NCI-H1694 (cell line): ENCODE measurements at places on chromosomes 12 and 14.

DNA sequence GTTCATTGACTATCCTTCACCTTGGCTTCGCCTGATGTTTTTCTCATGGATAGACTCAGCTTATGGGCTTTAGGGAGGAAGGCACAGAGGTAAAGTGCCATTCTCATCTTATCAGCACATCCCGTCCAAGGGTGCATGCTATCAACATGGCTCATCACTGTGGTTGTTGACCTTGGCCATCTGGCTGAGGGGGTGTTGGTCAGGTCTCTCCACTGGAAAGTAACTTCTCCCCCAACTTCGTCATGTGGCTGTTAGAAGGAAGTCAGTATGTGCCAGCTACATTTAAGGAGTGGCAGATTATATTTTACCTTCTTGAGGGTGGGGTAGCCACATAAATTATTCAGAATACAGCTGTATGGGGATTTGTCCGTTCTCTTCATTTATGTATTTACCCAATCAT is 68.9 kb downstream of the EML1 start:
- DNase-seq: no peak

DNA sequence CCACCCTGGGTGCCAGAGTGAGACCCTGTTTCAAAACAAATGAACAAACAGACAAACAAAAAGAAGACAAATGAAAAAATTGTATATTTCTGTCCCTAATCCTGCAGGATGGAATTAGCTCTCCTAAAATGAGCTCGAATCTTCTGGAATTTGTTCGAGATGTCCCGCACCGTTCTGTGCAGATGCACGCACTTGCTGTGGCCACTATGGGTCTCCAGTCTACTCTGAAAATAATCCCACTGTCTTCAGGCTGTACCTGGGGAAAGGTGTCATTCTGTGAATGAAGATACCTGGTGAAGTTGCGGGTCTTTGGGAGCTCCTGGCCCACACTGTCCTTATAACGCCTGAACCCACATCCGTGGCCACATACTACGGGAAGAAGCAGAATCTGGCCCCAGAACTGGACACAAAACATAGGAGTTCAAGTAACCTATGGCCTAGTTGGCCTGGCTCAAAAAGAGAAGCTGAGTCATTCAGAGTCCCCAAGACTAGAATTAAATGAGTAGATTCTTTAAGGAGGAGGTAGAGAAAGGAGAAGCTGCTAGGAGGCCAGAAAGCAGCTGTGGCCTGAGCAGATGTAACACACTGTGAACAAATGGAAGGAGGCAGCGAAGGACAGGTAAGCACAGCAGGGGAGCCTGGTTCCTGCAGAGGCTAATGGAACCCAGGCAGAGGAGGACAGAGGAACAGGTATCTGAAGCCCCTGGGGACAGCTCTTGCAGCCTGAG is 108.6 kb downstream of the FOXN3 start:
- DNase-seq: no peak

DNA sequence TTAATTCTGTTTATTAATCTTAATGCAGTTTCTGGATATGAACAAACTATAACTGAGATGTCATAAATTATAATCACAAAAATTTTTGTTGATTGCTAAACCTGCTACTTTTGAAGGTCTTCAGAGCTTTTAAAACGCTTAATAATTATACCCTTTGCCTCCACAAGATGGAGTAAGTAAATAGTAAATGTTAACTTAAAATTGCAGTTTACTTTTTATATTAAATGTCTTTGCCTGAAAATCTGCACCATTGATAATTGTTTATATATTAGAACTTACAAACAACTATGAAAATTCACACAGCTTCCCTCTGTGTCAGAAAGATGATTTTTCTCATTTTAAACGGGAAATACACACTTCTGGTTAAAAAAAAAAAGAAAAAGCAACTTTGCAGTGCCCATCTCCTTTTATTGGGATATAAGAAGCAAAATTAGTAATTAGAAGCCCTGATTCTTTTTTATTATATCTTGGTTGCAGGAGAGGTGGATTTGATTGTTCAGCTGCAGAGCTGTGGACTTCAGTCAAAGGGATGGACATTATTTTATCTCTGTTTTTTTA is 35.6 kb downstream of the SCFD1 start:
- DNase-seq: no peak

DNA sequence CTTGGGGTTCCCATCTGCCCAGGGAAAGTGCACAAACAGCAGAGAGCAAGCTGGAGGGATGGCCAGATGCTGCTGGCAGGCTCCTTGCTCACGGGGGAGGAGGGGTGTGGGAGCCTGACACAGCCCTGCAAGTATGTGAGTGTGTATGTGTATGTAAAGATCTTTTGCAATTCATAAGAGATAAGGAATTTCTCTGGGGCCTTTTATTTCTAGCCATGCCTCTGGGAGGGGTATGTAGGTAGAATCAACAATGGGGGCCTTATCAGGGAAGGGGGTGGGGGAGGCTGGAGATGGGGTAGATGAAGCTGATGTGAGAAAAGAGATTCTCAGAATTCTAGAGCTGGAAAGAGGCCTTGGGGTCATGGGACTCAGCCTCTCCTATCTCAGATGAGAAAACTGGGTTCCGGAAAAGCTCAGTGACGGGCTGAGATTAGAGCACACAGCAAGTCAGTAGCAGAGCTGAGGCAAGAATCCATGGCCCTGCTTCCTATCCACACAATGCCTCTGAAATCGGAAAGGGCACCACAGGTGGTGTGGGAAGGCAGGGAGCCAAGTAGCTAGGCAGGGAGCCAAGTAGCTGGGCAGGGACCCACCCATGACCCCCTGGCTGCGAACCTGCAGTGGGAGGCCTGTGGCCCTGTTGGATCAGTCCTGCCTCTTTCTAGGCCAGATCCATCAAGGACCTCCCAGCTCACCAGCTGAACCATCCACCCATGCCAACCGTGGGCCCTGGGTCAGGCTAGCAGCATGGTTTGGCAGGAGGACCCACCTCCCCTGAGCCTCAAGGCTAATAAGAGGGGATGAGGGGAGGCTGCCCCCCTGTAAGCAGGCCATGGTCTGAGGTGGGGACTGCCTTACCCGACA is 54.7 kb downstream of the PLEKHG3 start:
- peak; percentile 85 for DNase-seq

DNA sequence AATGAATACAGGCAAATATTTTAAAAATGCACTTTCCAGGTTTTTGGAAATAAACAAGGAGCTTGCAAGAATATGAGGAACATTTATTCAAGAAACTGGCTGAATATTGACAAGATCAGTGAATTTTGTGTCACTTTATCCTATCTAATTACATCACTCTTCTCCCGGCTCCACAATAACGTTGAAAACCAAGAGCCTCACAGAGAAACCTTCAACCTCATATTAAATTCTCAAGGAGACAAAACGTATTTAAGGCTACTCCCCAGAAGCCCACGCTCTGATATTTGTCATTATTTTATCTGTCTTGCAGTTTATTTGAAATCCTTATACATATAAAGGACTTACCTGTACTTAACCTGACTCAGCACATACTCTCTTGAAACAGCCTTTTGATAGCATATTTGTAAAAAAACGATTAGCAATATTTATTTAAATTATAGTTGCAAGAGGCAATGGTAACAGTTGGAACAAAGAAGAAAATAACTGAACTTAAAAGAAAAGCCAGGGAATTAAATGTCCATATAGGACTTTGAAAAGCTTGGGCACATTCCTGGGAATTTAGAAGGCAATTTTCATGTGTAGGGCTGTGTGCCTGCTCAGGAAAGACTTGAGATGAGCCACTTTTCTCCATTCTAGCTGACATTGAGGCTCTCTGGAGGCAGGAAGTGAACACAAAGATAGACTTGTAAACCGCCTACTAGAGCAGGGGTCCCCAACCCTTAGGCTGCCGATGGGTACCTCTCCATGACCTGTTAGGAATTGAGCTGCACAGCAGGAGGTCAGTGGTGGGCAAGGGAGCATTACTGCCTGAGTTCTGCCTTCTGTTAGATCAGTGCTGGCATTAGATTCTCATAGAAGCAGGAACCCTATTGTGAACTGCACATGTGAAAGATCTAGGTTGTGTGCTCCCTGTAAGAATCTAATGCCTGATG is 636.4 kb downstream of the SLC16A7 start:
- DNase-seq: no peak

- DNase-seq: no peak
Measured at GRCh38 chr12:73599268-73599667, 938.4 kb upstream of the ATXN7L3B start.

DNA sequence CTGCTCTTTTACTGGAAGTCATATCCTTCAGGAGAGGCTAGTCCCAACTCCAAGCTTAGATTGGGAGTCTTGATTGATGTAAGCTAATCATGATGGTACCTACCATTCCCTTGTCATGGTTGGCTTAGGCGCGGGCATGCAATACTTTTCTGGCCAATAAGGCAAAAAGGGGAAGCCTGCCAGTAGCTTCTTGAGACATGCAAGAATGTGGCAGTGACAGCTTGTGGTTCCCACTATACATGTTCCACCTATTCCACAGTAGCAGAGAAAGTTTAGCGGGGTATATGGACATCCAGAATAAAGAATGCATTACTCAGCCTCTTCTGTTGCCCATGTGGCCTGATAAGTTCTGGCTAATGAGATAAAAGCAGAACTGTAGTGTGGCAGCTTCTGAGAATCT is 55.0 kb downstream of the AP5M1 start:
- DNase-seq: no peak

GRCh38 chr14:96077983-96078624 is 38.9 kb downstream of the C14orf132 start:
- peak; percentile 41 for DNase-seq

DNA sequence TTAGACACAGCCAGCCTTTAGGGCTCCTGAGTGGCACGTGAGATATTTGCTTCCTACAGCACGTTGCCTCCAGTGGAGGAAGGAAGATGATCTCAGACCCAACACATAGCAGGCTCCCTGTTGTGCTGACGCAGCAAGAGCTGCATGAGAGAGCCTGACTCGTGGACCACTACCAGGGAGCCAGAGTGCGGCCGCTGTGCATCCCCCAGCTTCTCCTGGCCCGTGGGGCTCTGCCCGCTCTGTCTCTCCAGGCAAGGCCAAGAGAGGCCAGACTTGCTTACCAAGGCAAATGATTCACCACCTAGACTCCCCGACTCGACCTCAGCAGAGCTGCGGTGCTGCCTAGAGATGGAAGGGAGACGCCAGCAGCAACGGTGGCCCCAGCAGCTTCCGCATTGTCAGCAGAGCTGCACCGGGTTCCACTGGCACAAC is 37.5 kb downstream of the MAP3K9 start:
- DNase-seq: no peak

DNA sequence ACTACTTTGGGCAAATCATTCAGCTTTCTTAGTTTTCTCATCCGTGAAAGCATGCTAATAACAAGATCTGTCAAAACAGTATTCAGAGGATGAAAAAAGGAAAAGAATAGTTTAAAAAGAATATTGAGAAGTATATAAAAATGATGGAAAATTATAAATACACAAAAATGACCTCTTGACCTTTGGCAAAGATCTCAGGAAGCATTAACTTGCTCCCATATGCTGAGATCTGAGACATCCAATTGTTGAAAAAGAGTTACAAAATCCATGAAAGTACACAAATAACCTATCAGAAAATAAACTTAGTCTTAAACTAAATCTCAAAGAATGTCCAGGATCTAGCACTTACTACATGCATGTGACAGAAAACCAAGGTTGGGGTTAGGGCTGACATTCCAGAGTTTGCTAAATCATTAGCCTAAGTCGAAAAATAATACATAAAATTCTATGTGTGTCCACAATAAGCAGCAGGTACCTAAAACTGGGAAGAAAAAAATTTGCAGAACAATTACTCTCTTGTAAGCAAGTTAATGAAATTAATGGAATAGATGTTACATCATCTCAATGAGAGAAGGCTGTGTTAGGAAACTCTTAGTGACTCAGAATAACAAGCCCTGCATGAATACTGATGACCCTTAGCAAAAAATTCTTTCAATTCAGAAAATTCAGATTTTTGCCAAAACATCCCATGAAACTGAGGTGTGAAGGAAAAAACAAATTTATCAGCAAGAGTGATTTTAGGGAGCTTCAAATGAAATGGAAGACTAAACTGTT is 3.4 kb downstream of the PAH start:
- DNase-seq: no peak

- DNase-seq: no peak
Measured at GRCh38 chr12:52014567-52015530, 8.1 kb downstream of the TAMALIN start.

DNA sequence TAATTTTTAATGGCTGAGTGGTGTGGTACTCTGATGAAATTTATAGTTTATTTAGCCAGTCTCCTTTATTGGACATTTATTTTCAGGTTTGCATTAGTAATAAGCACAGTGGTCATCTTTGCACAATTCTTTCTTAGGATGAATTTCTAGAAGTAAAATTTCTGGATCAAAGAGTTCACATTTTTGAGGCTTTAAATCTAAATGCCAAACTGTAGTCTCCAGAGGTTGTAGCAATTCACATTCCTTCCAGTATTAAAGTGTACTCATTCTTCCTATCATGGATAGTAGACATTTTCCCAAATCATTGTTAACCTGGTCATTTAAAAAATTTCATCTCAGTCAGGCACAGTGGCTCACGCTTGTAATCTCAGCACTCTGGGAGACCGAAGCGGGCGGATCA is 24.8 kb downstream of the SLC39A9 start:
- DNase-seq: no peak

DNA sequence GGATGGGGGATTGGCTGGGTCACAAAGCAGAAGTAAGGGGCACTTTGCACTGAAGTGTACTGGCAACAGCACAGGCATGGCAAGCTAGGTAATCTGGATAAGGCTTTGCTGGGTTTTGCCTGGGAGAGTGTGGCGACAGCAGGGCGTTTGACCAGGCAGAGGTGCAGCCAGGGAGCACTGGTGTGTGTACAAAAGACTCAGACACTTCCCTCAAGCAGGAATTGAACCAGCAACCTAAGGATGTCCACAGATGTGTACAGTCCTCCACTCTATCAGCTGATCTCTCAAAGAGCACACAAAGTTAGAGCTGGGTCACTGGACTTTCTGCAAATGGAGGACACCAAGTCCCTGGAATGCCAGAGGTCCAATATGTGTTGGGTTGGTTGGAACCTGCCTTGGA is 15.4 kb upstream of the RNASE4 start:
- DNase-seq: no peak

GRCh38 chr14:75884198-75884611 is 97.6 kb downstream of the TGFB3 start:
- DNase-seq: no peak

GRCh38 chr14:65373016-65373670 is 39.4 kb upstream of the FUT8 start:
- DNase-seq: no peak

GRCh38 chr12:42576374-42576773 is 13.2 kb downstream of the PRICKLE1 start:
- no peak for DNase-seq

- DNase-seq: no peak
Measured at GRCh38 chr14:76525106-76525821, 149.3 kb downstream of the ESRRB start.

DNA sequence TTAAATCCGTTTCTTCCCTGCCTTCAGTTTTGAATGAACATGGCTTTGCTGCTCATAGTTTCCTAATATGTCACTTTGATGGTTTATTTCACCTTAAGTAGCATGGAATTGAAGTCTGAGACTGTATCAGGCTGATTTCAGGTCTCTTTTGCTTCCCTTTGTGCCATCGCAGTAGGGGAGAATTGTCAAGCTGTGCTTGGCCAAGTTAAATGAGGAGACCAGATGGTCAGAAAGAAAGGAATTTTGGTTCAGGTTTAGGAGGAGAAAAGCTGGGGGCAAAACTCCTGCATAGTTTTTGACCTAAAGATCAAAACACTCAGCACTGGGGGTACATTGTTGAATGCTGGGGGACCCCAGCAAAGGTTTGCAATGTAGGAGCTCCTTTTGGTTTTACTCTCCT is 398.4 kb downstream of the NUAK1 start:
- peak; percentile 12 for DNase-seq
